ENCODE measurements at places on chromosomes 5 and 9.

- no peaks in the 10 kb centered on the region for H3K36me3 ChIP-seq
- H3K4me1 ChIP-seq, result no peaks in the 10 kb centered on the region
- no peak overlapping the region for H3K27ac ChIP-seq
- no peak for DNase-seq
- no peaks in the 10 kb centered on the region for H3K27me3 ChIP-seq
These were observed 142.4 kb downstream of the EDIL3 start for GRCh38 chr5:84242286-84242685.

- peak; percentile 45 for DNase-seq
- H3K4me1 ChIP-seq, result peaks cover 41% of the 10 kb centered on the region
- H3K36me3 ChIP-seq, result no peaks in the 10 kb centered on the region
These were observed 734 bp downstream of the SKP1 start for GRCh38 chr5:134175921-134176510.

GRCh38 chr5:862367-863243, 11.8 kb upstream of the ZDHHC11 start:
- peaks cover 16% of the 10 kb centered on the region for H3K36me3 ChIP-seq
- H3K4me1 ChIP-seq, result peaks cover 9% of the 10 kb centered on the region
- no peak overlapping the region for H3K4me3 ChIP-seq
- DNase-seq, result peak; percentile 67
- H3K27ac ChIP-seq, result no peak overlapping the region

GRCh38 chr5:169745441-169746146, 108.5 kb downstream of the DOCK2 start:
- H3K27me3 ChIP-seq, result no peaks in the 10 kb centered on the region
- H3K4me3 ChIP-seq, result no peak overlapping the region

GRCh38 chr5:15623794-15624193, 123.8 kb downstream of the FBXL7 start:
- no peak for DNase-seq
- H3K4me3 ChIP-seq, result no peak overlapping the region
- no peaks in the 10 kb centered on the region for H3K4me1 ChIP-seq
- H3K36me3 ChIP-seq, result no peaks in the 10 kb centered on the region

DNA sequence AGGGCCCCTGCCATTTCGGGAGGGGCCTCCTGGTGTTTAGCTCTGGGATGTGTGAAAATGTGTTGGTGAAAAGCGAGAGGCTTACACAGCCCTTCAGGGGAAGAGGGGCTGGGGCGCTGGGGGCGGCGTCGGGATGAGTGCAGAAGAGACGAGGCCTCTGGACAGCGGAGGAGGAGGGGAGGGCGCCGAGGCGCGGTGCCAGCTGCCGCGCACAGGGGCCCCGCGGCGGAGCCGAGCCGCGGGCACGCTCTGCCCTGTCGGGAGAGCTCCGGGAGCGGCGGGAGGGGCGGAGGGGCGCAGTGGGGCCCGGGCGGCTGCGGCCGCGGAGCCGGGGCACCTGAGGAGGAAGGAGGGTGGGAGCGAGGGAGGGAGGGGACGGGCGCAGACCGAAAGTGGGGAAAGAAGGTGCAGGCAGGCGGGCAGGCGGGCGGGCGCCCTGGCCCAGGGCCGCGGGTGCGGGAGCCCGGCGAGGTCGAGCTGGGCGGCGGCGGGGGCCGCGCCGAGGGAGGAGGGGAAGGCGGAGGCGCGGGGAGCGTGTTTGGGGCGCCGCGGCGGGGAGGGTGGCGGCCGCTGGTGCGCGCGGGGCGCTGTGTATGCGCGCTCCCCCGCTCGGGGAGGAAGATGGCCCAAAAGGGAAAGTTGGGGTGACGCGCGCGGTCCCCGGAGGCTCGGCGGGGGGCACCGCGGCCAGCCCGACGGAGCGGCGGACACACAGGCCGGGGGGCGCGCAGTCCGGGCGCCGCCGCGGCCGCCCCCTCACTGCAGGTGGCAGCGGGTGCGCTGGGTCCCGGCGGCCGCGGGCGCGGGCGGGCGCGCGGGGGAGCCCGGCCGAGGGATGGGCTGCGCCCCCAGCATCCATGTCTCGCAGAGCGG, at the start of gene PDE8B:
PDE8B (plus strand) TSS at position 590 of the 873 bp plus-strand sequence; CDS start at position 836, 246 bp downstream.
- H3K27ac ChIP-seq, result no peak within 1 kb of the TSS
- H3K36me3 ChIP-seq, result no peaks in the 10 kb centered on the region
- H3K27me3 ChIP-seq, result peaks cover 10% of the 10 kb centered on the region
- peak within 1 kb of the TSS; percentile 21 for H3K4me3 ChIP-seq
- peaks cover 15% of the 10 kb centered on the region for H3K4me1 ChIP-seq

DNA sequence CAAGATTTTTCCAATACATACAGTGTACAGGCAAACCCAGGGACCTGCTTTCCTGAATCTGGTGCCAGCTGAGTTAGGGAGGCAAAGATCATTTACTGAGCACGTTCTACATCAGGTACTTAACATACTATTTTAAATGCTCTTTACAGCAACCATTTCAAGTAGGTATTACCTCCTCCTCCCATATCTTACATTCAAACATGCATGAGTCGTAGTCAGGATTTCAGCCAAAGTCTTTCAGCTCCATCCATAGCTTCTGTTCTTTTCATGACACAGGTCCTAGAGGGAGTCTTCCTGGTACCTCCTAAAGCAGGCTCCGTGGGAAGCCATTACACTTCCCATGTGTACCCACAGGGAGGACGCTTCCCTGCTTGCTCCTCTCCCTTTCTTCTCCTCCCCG, 11.7 kb downstream of the KCNV2 start:
- no peaks in the 10 kb centered on the region for H3K36me3 ChIP-seq
- no peak overlapping the region for H3K27ac ChIP-seq
- H3K27me3 ChIP-seq, result no peaks in the 10 kb centered on the region

DNA sequence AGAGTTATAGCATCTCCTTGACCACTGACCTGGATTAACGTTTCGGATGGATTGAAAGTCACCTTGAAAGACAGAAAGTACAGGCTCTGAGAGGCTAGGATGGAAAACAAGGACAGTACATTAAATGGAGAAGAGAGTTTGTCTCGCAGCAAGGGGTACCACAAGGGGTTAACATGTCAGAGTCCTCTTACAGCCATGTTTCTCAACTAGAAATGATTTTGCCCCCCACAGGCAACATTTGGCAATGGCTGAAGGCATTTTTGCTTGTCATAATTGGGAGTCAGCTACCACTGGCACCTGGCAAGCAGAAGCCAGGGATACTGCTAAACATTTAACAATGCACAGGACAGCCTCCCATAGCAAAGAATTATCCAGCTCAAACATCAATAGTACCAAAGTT, 90.8 kb upstream of the EQTN start:
- no peaks in the 10 kb centered on the region for H3K36me3 ChIP-seq
- no peak overlapping the region for H3K27ac ChIP-seq
- no peaks in the 10 kb centered on the region for H3K27me3 ChIP-seq

Data from body of pancreas (tissue), 4 donors.